ENCODE measurements at places on chromosomes 6 and 20.
A peak's percentile ranks its signal among the peaks of the same experiment; 100 is the strongest.

- no peaks in the 10 kb centered on the region for H3K27me3 ChIP-seq
- H3K36me3 ChIP-seq = peaks cover 3% of the 10 kb centered on the region
- H3K27ac ChIP-seq = peak overlapping the region; percentile 80
- peak; percentile 71 for DNase-seq
- no peak overlapping the region for H3K4me3 ChIP-seq
These were observed 98.6 kb upstream of the MRPS10 start for GRCh38 chr6:42315991-42316970.

DNA sequence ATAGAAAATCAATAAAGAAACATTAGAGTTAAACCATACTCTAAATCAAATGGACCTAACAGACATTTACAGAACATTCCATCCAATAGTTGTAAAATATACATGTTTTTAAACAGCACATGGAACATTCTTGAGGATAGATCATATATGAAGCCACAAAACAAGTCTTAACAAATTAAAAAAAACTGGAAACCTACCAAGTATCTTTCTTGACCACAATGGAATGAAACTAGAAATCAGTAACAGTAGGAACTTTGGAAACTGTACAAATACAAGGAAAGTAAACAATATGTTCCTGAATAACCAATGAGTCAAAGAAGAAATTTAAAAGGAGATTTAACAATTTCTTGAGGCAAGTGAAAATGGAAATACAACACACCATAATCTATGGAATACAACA is 91.2 kb upstream of the GLP1R start:
- H3K4me3 ChIP-seq = no peak overlapping the region
- no peak overlapping the region for H3K27ac ChIP-seq
- DNase-seq = no peak
- no peaks in the 10 kb centered on the region for H3K4me1 ChIP-seq
- H3K27me3 ChIP-seq = peaks cover 9% of the 10 kb centered on the region

- H3K4me1 ChIP-seq = no peaks in the 10 kb centered on the region
- no peak overlapping the region for H3K27ac ChIP-seq
- no peak for DNase-seq
These were observed 24.5 kb upstream of the ULBP3 start for GRCh38 chr6:150093397-150093796.

DNA sequence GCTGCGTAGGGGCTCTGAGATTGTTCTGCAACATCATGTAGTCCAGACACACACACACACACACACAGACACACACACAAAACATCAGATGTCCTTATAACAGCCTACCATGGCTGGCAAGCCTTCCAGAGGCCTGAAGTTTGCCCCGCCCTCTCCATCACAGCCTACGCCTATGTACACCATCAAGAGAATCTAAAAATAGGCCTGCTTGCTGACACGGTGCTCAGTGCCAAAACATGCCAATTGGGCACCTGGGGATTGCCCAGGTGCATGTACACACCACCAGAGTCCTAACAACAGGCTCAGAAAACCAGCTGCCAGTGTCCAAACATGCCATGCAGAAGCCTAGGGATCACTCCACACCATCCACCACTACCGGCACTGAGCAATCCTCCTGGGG is 391.7 kb upstream of the SPTLC3 start:
- no peak overlapping the region for H3K27ac ChIP-seq
- DNase-seq = no peak
- H3K4me3 ChIP-seq = no peak overlapping the region
- no peaks in the 10 kb centered on the region for H3K36me3 ChIP-seq
- no peaks in the 10 kb centered on the region for H3K27me3 ChIP-seq
- no peaks in the 10 kb centered on the region for H3K4me1 ChIP-seq

DNA sequence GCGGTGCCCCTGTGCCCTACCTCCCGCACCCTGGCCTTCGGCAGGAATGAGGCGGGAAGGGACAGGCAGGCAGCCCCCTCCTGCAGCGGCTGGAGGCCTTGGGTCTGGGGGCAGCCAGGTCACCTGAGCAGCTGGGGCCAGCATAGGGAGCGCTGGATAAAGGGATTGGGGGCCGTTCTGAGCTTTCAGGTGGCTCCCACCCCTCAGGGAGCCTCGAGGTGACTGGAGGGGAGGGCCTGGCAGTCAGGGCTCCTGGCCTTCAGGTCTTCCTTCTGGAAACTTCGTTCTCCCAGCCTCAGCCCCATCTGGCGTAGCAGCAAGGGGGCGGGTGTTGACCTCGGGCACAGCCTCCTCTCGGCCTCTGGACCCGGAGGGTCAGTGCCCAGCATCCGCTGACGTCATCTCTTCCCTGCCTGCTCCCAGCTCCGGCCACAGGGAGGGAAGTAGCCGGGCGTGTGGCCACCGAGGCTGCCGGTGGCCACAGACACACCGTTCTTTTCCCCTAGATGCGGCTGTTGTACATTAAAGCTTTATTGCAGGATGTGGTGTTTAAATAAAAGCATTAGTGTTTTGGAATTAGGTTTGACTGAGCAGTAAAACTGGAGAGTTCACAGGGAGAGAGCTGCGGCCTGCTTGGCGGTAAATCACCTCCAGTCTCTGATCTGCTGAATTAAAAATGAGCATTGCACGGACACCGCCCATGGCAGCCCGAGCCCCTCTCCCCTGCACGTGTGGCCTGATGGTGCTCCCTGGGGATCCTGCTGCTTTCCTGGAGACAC is 80.0 kb upstream of the GATA5 start:
- H3K36me3 ChIP-seq = no peaks in the 10 kb centered on the region
- peaks cover 4% of the 10 kb centered on the region for H3K4me1 ChIP-seq
- peaks cover 30% of the 10 kb centered on the region for H3K27me3 ChIP-seq
- no peak for DNase-seq
- H3K4me3 ChIP-seq = no peak overlapping the region

- H3K27ac ChIP-seq = no peak overlapping the region
- no peaks in the 10 kb centered on the region for H3K36me3 ChIP-seq
- H3K4me1 ChIP-seq = no peaks in the 10 kb centered on the region
- no peak overlapping the region for H3K4me3 ChIP-seq
- H3K27me3 ChIP-seq = no peaks in the 10 kb centered on the region
- no peak for DNase-seq
These were observed 81.6 kb downstream of the FOXA2 start for GRCh38 chr20:22502731-22503191.

DNA sequence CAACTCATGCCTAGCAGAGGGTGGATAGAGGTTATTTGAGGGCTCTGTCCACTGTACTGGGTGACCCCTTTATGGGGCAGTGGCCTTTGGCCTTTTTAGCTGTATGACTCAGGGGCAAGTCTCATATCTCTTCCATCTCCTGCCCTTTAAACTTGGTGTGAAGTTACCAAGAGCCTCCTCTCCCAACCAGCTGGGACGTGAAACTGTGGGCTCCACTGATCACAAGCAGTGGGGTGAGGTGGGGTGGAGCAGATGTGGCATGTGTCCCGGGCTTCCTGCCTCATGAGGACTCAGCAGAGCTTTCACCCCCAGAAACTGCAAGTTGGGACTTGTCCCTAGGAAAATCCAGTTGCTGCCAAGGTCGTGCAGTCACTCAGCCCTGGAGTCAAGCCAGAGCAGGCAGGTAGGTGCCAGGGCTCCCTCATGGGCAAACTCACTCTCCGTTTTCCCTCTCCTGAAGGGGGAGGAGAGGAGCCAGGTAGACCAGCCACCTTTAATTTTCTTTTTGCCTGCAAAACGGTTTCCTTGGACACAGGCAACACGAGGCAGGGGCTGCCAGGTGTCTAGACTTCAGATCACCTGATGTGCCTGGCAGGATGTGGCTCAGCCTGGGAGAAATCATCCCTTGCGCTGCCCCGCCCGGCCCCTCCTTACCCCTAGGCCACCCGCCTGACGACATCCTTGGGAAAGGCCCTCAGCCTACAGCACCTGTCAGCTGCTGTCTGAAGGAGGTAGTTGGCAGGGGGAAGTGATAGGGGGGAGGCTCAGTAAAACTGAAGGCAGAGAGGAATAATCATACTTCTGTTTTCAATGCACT is 4.0 kb downstream of the CDKN1A start:
- peak overlapping the region; percentile 45 for H3K4me3 ChIP-seq
- H3K27me3 ChIP-seq = peaks cover 4% of the 10 kb centered on the region
- peak overlapping the region; percentile 84 for H3K27ac ChIP-seq
- H3K4me1 ChIP-seq = peaks cover 39% of the 10 kb centered on the region
- peaks cover 54% of the 10 kb centered on the region for H3K36me3 ChIP-seq

DNA sequence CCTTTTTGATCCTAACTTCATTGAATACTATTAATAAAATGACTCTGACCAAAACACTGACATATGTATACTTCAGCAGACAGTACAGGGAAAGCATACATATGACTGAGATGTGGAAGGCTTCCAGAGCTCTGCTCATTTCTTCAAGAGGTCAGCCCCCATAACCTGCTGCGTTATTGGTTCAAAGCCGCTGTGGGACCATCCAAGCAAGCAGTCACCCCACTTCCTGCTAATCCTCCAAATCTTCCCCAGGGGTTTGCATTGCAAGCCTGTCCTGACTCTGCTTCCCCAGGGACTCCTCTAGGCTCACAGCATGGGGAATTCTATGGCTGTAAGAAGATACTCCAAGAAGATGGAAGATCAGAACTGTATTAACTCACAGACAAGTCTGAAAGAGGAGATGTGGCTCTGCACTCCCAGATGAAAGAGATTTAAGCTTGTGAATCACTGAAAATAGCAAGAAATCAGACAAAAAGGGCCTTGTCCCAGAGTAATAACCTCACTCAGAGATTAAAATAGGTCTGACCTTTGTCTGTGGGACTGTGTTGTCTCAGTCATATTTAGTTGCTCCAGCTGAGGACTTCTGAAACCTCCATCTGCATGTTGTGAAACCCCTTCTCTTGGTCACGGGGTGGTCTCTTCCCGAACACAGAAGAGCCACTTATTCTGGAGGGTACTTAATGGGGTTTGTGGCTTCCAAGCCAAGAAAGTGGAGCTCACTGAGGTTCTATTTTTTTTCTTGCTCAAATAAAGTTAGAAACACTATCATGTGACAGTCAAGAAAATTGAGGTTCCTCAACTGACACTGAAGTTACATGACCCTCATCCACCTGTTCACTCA is 101.5 kb upstream of the MARCKS start:
- H3K36me3 ChIP-seq = no peaks in the 10 kb centered on the region
- DNase-seq = no peak
- H3K27me3 ChIP-seq = no peaks in the 10 kb centered on the region
- H3K4me3 ChIP-seq = no peak overlapping the region
- no peak overlapping the region for H3K27ac ChIP-seq
- no peaks in the 10 kb centered on the region for H3K4me1 ChIP-seq

DNA sequence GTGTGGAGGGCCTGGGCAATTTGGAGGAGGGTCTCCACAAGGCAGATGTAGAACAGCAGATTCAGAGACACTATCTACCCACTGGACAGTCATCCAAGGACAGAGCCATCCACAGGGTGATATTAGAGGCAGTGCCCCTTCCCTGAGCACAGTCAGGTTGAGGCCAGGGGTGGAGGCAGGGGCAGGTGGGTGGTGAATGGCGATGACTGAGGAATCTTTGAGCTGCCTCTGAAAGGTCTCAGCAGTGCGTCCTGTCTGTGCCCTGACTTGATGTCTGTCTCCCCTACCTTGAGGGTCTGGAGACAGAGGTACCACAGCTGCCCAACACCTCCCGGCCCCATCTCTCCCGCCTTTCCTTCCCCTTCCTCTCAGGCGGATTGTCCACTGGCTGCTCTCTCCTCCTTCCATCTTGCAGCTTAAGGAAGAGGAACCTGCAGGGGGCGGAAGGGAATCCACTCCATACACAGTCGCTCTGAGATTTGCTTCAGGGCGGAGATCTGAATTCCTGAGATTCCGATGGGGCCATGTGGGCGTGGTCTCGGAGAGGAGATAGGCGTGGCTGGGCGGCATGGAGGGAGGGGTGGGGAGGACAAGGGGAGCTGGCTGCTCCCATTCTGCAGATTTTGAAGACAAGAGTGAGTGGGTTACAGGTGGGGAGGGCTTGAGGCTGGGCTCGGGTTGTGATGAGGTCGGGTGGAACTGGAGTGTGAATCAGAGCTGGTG is 1.7 kb downstream of the MUCL3 start:
- H3K4me3 ChIP-seq = no peak overlapping the region
- DNase-seq = peak; percentile 26
- no peaks in the 10 kb centered on the region for H3K36me3 ChIP-seq
- peaks cover 42% of the 10 kb centered on the region for H3K27me3 ChIP-seq

DNA sequence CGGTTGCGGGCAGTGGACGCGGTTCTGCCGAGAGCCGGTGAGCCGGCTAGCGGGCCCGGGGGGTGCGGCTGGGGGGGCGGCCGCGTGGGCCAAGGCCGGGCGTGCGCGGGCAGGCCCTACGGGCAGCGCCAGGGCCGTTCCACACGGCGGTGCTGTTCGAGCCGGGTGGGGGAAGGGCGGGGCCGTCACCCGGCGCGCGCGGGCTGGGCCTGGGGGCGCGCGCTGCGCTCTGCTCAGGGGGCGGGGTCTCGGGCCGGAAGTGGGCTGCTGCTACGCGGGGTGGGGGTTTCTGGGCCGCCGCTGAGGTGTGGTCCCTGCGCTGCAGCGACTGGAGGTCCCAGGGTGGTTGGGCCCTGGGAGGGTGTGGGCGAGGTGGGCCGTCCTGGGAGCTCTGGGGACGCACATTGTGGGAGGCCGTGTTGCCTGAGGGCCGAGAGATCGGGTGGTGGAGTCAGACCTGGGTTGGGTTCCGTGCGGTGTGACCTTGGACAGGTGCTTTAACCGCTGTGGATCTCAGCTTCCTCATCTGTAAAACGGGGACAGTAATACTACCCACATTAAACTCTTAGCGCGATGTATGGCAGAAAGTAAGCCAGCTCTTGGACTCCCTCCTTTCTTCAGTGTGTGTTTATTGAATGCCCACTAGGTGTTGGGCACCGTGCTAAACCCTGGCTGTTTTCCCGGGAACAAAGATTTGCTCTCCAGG is 391 bp downstream of the MAPRE1 start:
- peak; percentile 86 for DNase-seq
- H3K4me1 ChIP-seq = peaks cover 36% of the 10 kb centered on the region
- peak overlapping the region; percentile 98 for H3K4me3 ChIP-seq
- peak overlapping the region; percentile 94 for H3K27ac ChIP-seq
- H3K27me3 ChIP-seq = no peaks in the 10 kb centered on the region

GRCh38 chr20:15045246-15045645 is 707.8 kb upstream of the FLRT3 start:
- H3K4me1 ChIP-seq = no peaks in the 10 kb centered on the region
- no peaks in the 10 kb centered on the region for H3K36me3 ChIP-seq
- H3K27me3 ChIP-seq = no peaks in the 10 kb centered on the region
- H3K4me3 ChIP-seq = no peak overlapping the region

- H3K27me3 ChIP-seq = peaks cover 10% of the 10 kb centered on the region
- H3K4me1 ChIP-seq = peaks cover 7% of the 10 kb centered on the region
- H3K4me3 ChIP-seq = no peak overlapping the region
- no peak overlapping the region for H3K27ac ChIP-seq
These were observed 70.0 kb upstream of the TBXT start for GRCh38 chr6:166237617-166238016.

GRCh38 chr6:131009790-131010189 is 53.3 kb downstream of the EPB41L2 start:
- no peak overlapping the region for H3K4me3 ChIP-seq
- H3K36me3 ChIP-seq = peaks cover 19% of the 10 kb centered on the region
- no peak overlapping the region for H3K27ac ChIP-seq
- no peaks in the 10 kb centered on the region for H3K4me1 ChIP-seq
